Activated T-helper 1 cell treated with anti-CD3 and anti-CD28 coated beads, Interleukin-2, amount 50 U/mL, for 16 hours (primary cell): ENCODE measurements at places on chromosomes 12 and 14.

- no peak for DNase-seq
Observed at GRCh38 chr14:99029916-99030305, 242.1 kb downstream of the BCL11B start.

DNA sequence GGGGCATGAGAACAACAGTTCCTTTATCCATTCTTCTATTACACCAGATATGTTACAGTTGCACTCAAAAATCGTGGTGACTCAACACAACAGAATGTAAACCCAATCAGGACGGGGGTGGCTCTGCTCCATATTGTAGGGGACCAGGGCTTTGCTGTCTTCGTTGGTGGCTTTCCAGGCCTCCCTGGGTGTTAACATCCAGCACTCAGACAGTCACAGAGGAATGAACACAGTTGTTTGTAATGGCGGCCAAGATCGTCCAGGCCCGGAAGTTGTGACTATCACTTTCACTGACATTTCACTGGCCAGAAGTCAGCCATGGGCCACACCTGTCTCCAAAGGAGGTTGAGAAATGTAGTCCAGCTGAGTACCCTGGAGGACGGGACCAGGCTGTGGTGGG lies 204.1 kb downstream of the CACNA1C start:
- DNase-seq, result no peak

DNA sequence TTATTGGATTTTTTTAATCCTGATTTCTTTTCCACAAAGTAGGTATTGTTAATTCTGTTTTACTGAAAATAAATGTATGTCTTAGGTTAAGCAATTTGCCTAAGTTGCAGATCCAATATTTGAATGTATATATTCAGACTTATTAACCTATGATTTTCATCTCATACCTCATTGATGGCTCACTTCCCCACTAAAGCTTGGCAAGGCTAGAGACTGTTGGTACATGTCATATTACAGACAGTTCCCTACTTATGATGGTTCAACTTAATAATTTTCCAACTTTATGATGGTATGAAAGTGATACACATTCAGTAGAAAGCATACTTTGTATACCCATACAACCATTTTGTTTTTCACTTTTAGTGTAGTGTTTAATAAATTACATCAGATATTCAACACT lies 33.2 kb upstream of the KCNH3 start:
- no peak for DNase-seq

- DNase-seq, result no peak
Observed at GRCh38 chr12:4178424-4179170, 95.0 kb upstream of the CCND2 start.

- no peak for DNase-seq
Observed at GRCh38 chr12:31906557-31907301, 52.5 kb upstream of the RESF1 start.

GRCh38 chr14:55913324-55914025 lies 204.7 kb upstream of the PELI2 start:
- no peak for DNase-seq
